ENCODE measurements at places on chromosomes 6 and 20.

DNA sequence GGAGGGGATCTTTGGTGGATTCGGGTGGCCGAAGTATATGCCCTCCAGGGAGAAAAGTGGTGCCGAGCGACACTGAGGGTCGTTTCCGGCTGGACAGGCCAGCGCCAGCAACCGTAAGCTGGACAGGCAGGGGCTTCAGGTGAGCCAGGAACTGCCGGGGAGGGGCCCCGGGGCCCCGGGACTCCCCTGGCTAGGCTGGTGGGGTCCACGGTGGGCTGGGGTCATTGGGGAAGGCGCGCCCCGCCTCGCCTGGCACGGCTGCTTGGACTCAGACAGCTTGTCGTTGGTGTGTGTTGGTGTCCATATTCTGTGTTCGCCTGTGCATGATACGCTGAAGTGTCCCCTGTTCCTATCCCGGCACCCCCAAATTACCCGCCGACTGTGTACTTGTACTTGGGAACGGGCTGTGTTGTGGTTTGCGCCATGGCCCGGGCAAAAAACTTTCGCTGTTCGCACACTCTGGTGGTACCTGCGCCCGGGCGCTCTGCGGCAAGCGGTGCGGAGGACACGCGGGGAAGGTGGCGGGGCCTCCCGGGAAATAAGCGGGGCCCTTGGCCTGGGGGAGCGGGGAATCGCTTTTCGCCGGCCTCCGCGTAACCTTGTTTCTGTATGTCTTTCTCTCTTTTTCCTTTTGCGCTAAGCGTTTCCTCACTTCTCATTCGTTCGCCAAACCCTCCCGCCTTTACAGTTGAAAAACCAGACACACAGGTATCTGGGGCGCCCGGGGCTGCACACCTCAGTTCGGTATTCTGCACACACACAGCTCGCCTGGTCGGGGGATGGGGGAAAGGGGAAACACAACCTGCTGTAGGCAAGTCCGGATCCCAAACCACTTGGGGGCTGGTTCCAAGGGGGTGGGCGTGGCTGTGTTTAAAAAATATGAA lies 3.2 kb downstream of the GNAS start:
- DNase-seq, result no peak

DNA sequence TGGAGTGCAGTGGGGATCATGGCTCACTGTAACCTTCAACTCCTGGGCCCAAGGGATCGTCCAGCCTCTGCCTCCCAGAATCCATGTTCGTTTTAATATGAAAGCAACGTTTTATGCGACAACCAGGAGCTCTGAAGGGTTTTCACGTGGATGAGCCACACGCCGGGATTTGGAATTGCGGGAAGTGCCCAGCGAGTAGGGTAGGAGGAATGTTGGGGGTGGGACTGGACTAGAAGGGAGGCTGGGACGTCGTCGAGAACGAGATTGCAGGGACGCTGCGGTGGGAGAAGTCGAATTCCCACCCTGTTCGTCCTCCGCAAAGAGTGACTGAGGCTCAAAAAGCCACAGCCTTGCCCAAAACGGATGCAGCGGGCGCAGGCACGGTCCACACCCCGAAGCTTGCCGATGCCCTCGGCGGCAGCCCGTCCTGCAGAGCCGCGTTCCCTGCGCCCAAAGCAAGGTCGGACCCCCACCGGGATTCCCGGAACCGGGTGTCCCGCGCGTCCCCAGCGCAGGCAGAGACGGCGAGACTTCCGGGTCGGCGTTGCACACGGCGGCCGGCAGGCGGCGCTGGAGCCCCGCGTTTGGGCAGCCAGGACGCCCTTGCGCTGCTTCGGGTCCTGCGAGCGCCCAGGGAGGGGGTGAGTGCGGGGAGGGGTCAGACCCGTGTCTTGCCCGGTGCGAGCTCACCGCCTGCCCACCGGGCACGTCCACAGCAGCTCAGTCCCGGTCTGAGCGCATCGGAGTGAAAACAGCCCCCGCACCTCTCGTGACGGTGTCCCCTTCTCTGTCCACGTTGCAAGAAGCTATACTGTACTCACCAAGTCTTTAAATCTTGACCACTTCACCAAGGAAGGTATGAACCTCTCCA lies 87.8 kb downstream of the DHX35 start:
- peak; percentile 80 for DNase-seq

DNA sequence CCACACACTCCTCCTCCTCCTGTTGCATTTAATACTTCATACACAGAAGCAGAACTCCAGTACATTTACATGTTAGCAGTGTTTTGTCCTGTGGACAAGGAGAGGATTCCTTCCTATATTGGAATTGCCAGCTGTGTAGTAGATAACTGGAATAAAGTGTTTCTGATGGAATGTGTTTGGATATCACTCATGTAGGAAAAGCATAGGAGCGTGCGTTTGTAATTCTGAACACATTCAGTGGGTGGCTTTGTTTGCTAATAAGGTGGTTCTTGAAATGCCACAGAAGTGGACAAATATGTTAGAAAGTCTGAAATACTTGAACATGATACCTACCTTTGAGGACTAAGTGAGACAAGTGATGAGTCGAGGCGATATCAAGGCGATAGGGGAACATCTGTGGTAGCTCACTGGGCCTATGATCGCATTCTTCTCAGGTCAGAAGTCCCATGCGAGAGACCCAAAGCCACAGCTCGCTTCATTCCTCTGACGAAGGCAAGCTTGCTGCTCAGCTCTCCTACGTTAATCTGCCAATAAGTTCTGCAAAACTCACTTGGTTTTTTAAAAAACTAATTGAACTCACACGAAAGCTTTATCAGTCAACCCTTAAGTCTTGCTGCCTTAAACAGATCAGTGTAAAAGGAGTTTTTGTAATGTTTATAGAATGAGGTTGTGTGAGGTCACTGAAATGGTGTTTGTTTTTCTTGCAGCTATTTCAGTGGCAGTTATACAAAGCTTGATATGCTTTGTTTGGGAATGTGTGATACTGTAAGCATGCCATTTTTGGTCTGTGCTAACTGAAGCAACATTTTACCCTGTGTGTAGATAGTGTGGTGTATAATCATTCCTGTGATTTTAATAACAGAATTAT lies 159.9 kb downstream of the SOX4 start:
- DNase-seq, result no peak

GRCh38 chr6:11432091-11432490 lies 105.5 kb upstream of the TMEM170B start:
- no peak for DNase-seq

DNA sequence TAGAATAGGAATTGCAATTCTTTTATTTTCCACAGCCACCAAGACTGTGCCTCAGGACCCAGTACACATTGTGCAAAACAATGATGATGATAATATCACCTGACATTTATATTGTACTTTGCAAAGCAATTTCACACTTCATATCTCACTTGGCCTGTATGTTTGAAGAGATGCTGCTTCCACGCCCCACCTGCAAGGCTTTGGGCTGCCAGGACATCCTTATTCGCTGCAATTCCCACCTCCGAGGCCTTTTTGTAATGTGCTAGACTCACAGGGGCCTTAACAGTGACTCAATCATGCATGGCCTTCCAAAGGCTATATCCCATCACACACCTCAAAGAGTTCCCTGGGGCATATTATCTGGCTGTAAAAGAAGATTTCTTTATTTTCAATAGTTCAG lies 200.9 kb downstream of the MYLK4 start:
- DNase-seq, result no peak

All from A673 (cell line).